ENCODE measurements at places on chromosomes 2 and 18. TPM values are rescaled to one million over a fixed set of nuclear protein-coding genes. Genes with fewer than 3 reads are reported as not detected.

- no peaks in the 10 kb centered on the region for H3K4me1 ChIP-seq
- no peak overlapping the region for H3K4me3 ChIP-seq
- H3K27ac ChIP-seq = no peak overlapping the region
- DNase-seq = no peak
Observed at GRCh38 chr2:61978522-61978921, 73.0 kb downstream of the COMMD1 start.

- no peaks in the 10 kb centered on the region for H3K27me3 ChIP-seq
- no peaks in the 10 kb centered on the region for H3K36me3 ChIP-seq
- no peaks in the 10 kb centered on the region for H3K4me1 ChIP-seq
Observed at GRCh38 chr2:147438882-147439281, 405.9 kb upstream of the ACVR2A start.

DNA sequence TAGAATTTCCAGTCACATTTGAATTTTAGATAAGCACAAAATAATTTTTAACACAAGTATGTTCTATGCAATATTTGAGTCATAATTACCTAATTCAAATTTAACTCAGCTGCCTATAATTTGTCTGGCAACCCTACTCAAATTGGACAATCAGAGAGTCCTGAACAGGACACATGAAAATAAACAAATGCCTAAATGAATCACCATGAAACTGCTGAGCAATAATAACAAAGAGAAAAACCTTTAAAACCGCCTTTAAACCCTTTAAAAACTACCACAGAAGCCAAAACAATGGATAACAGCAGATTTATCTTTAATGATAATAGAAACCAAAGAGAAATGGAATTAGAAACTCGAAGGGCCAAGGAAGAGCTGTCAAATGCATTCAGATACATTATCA, 39.5 kb downstream of the ARL4C start:
- H3K27me3 ChIP-seq = no peaks in the 10 kb centered on the region
- peaks cover 72% of the 10 kb centered on the region for H3K4me1 ChIP-seq
- no peak overlapping the region for H3K27ac ChIP-seq
- no peak for DNase-seq

GRCh38 chr18:55012008-55012407, 52.7 kb upstream of the CCDC68 start:
- H3K4me3 ChIP-seq = no peak overlapping the region
- H3K27me3 ChIP-seq = no peaks in the 10 kb centered on the region
- no peaks in the 10 kb centered on the region for H3K36me3 ChIP-seq
- no peaks in the 10 kb centered on the region for H3K4me1 ChIP-seq

GRCh38 chr18:10663750-10664149, 137.9 kb downstream of the NAPG start:
- H3K27ac ChIP-seq = no peak overlapping the region
- H3K4me1 ChIP-seq = no peaks in the 10 kb centered on the region
- no peak for DNase-seq
- H3K4me3 ChIP-seq = no peak overlapping the region

GRCh38 chr2:119230219-119231185, 6.9 kb downstream of the STEAP3 start:
- H3K27ac ChIP-seq = no peak overlapping the region
- no peak overlapping the region for H3K4me3 ChIP-seq
- no peaks in the 10 kb centered on the region for H3K4me1 ChIP-seq
- no peak for DNase-seq
- H3K27me3 ChIP-seq = no peaks in the 10 kb centered on the region

DNA sequence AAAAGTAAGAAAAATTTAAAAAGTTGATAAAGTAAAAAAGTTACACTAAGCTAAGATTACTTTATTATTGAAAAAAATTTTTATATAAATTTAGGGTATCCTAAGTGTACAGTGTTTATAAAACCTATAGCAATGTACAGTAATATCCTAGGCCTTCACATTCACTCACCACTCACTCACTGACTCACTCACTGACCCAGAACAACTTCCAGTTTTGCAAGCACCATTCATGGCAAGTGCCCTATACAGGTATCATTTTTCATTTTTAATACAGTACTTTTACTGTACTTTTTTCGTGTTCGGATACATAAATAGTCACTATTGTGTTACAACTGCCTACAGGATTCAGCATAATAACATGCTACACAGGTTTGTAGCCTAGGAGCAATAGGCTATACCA, 8.9 kb upstream of the THUMPD2 start:
- no peak for DNase-seq
- H3K27ac ChIP-seq = no peak overlapping the region
- H3K36me3 ChIP-seq = no peaks in the 10 kb centered on the region
- H3K27me3 ChIP-seq = no peaks in the 10 kb centered on the region

DNA sequence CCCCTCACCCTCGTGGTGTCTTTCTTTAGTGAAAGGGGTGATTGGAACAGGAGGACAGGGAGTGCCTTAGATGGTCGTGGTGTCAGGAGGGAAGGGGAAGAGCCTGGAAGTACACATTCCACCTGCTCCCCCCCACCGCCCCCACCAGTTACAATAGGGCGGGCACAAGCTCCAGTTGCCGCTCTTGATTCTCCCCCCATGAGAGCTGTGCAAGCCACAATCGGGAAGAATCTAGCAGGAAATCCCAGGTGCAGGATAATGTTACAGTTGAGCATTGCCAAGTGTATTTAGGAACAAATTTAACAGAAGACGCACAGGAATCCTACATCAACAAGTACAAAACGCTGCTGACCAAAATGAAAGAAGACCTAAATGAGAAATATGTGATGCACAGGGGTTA, 73.6 kb downstream of the ASAP2 start:
- H3K4me1 ChIP-seq = no peaks in the 10 kb centered on the region
- DNase-seq = no peak
- no peaks in the 10 kb centered on the region for H3K27me3 ChIP-seq
- H3K36me3 ChIP-seq = no peaks in the 10 kb centered on the region
- H3K27ac ChIP-seq = no peak overlapping the region
- no peak overlapping the region for H3K4me3 ChIP-seq

GRCh38 chr2:222792001-222792611, 68.7 kb upstream of the ACSL3 start:
- H3K36me3 ChIP-seq = no peaks in the 10 kb centered on the region
- no peak overlapping the region for H3K27ac ChIP-seq
- H3K4me1 ChIP-seq = peaks cover 11% of the 10 kb centered on the region
- no peaks in the 10 kb centered on the region for H3K27me3 ChIP-seq
- no peak for DNase-seq

DNA sequence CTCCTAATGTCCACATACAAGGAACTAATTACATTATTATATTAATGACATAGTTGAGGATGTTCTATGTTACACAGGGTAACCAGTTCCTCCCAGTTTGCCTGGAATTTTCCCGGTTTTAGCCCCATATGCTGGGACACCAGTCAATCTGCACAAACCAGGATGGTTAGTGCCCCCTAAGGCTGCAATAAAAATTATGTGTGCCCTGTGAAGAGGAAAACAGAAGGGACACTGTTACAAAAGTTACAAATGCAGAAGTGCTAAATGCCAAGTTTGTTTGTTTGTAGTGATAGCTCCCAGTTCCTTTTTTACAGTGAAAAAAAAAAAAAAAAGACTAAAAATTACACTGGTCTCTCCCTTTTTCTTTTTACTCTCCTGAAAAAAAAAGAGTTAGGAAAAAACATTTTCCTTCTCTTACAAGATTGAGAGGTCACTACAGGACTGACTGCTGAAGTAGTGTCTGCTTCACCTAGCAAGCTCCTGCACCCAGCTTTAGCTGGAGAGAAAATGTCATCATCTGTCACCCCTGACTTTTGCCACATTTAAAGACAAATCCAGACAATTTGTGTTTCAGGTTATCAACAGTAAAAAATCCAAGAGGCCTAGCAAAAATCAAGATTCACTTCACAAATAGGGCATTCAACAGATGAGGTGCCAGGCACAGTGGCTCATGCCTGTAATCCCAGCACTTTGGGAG, 3.2 kb downstream of the ANKRD44 start:
- H3K4me3 ChIP-seq = peak overlapping the region; percentile 85
- H3K36me3 ChIP-seq = no peaks in the 10 kb centered on the region
- DNase-seq = no peak
- H3K27ac ChIP-seq = no peak overlapping the region

HTRA2 gene
- 81.0 TPM for total RNA-seq

SERPINB12 gene
- not detected for total RNA-seq
